Heart right ventricle (tissue), 16 donors: ENCODE measurements at places on chromosomes 2 and 18.

- DNase-seq = no peak
Measured at GRCh38 chr2:140876015-140876414, 1254.8 kb downstream of the LRP1B start.

DNA sequence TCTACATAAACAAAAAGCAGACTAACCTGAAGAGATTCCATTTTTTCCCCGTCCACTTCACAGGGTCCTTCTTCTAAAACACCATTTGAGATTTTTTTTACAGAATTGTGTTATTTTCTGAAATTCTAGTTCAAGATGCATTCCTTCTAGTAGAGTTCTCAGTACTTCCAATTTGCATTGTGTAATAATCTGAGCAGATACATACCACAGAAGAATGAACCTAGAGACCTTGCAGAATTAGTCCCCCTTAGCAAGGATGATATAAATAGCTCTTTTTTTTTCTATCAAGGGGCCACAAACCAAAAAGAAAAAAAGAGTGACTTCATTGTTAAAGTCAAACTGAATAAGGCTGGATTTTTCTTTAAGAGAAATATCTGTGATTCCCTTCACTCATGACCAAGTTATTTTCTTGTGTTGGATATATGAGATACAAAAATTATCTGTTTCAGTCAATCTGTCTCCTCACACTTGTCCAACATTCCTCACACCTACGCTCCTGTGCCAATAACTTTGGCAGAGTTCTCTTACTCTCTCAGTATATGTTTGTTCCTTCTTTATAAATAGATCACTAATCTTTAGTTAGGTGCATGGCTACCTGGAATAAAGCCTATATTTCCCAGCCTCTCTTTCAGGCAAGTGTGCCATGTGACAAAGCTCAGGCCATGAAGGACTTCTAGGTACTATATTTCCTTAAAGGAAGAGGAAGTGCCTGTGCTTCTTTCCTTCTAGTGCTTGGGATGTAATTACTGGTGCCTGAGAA, 183.5 kb downstream of the ZNF385B start:
- no peak for DNase-seq

GRCh38 chr2:79929624-79930023, 374.9 kb downstream of the LRRTM1 start:
- no peak for DNase-seq

DNA sequence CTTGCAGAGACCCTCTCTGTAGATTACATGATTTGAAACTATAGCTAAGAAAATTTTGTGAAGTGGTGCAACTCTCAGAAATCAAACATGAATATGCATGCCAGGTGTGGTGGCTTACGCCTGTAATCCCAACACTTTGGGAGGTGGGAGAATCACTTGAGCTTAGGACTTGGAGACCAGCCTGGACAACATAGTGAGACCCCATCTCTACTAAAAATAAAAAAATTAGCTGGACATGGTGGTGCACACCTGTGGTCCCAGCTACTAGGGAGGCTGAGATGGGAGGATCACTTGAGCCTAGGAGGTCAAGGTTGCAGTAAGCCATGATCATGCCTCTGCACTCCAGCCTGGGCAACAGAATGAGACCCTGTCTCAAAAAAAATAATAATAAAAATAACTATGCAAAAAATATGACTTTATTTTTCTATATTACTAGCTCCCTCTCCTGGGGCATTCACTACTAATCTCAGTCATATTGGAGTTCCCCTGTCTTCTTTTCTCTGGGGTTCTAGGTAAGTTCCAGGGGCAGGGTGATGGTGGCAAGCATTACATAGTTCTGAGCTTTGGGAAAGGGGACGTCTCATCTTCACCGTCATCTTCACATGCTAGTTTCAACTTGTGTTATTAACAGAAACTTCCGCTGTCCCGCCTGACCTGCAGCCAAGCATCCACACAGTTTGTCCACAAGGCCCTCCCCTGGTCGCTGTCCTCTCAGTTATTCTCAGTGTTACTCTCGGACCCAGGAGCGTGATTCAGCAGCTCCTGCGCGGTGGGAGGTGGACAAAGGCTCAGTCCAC, 96.8 kb upstream of the MBOAT2 start:
- DNase-seq = no peak

DNA sequence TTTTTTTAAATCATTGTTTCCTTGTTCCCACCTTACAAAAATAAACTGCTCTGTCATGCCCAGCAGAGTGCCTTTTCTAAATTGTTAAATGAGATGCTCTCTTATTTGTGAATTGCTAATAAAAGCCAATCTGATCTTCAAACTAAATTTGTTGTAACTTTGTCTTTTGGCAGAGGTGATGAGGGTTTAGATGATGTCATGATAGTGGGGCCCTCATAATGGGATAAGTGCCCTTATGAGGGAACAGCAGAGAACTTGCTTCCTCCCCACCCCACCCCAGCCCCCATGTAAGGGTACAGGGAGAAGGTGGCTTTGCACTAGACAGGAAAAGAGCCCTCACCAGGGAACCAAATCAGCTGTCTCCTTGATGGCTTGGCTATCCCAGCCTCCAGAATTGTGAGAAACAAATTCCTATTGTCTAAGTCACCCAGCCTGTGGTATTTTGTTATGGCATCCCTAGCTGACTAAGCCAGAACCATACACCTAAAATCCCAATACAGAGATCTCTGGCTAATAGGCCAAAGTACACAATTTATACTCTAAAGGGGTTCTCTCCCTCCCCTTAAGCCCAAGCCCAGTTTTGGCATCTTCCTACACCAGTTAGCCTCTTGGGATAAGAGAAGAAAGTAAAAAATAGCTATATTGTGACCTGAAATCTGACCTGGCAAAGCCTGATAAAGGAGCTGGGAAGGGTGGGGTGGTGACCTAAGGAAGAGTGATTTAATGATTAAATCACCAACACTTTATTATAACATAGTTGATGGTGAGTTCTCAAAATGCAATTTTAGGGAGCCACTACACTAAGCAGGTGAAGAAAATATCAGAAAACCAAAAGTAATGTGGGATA, 40.3 kb upstream of the HNRNPA3 start:
- no peak for DNase-seq
